T-helper 1 cell (primary cell): ENCODE measurements at places on chromosomes 16 and 17.

DNA sequence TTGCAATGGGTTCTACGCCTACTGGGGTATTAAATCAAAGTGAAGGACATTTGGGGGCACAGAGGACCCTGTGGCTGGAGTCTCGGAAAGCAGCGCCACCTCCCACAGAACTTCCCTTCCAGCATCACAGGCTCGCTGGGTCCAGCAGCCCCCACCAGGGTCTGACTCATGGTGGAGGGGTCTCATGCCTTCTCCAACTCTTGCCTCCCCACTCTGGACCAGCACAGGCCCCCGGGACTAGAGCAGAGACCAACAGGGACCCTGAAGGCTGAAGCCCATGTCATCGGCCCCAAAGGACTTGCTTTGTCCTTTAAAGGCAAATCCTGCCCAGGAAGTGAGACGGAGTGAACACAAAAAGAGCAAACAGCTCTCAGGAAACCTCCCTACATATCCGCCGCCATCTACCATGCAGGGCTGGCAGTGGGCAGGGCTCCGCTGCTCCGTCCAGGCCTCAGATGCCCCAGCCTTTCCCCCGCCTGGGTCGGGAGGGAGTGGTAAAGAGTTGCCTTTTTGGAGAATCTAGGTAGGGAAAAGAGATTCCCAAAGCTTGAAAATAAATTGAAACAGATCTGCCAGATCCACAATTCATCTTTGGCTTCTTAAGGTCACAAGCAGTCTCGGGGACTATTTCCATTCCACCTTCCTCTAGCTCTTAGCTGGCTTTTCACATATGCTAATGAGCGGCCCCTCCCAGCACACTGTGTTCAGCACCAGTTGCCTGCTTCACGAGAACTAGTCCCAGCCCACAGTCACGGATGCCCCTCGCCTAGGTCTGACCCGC lies 2.1 kb upstream of the GPRC5C start:
- no peak for DNase-seq

- no peak for DNase-seq
These were observed 11.3 kb downstream of the RIPOR1 start for GRCh38 chr16:67539691-67540635.

- DNase-seq, result no peak
These were observed 16.2 kb upstream of the BMERB1 start for GRCh38 chr16:15418206-15418605.

GRCh38 chr17:43839670-43840108 lies 6.7 kb upstream of the MPP3 start:
- DNase-seq, result no peak

DNA sequence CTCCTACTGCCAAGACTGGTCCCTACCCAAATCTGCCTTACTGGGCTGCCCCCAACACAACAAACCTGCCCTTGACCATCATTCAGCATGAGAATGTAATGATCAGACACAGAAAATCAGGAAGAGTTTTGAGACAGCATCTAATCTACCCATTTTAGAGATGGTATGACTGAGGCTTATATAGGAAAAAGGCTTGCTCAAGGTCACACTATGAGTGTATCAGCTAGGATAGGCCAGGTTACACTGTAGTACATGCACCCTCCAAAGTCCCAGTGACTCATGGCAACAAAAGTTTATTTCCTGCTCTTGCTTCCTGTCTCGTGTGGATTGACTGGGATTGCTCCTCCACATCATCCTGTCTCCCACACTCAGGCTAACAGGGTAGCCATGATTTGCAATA lies 27.9 kb downstream of the NLRC5 start:
- DNase-seq, result no peak

- no peak for DNase-seq
These were observed 1.4 kb downstream of the STXBP4 start for GRCh38 chr17:54969658-54970572.

DNA sequence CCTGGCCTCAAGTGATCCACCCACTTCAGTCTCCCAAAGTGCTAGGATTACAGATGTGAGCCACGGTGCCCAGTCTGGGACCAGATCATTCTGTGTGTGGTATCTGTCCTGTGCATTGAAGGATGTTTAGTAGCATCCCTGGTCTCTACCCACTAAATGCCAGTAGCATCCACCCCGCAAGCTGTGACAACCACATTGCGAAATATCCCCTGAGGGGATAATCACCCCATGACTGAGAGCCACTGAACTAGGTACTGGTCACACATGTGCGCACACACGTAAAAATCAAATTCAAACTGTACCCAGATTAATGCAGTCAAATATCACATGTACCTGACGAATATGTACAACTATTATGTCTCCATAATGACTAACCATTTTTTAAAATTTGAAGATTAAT lies 35.8 kb downstream of the TEKT5 start:
- DNase-seq, result no peak

GRCh38 chr17:81517009-81517338 lies 4.4 kb upstream of the ACTG1 start:
- DNase-seq, result no peak

GRCh38 chr17:79079421-79080200 lies 5.0 kb downstream of the ENGASE start:
- no peak for DNase-seq

DNA sequence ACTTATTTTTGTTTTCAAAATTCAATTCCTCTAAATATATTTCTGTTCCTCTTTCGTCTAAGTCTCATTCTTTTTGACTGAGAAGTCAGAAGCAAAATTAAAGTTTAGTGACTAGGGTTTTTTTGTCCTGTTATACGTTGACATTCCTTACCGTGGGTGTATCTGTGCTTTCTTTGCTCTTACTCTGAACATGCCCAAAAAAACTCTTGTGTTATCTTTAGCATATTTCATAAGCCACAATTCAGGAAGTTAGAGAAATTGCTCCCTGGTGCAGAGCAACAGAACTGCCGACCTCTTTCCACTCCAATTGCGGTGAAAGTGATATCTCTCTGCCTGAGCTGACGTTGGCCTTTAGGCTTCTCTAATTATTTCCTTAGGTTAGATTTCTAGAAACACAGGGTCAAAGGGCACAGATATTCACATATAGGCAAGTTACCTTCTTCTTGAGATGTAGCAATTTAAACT lies 65.7 kb downstream of the CENPV start:
- DNase-seq, result no peak

DNA sequence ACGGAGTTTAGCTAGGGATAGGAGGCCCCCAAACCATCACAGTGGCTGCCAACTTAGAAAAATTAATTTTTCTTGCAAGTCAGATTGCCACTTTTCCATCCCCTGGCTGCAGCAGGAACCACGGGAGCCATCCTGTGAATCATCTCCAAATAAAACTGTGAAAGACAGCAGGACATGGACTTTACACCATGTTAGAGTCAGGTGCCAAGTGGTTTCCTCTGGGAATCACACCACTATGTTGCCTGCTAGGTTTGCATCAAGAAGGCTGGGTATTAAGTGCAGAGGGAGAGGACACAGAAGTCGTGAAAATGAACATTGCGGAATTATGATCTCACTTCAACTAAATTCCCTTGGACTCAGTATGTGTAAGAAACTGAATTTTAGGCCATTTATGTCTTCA lies 471.3 kb upstream of the GOT2 start:
- DNase-seq, result no peak

DNA sequence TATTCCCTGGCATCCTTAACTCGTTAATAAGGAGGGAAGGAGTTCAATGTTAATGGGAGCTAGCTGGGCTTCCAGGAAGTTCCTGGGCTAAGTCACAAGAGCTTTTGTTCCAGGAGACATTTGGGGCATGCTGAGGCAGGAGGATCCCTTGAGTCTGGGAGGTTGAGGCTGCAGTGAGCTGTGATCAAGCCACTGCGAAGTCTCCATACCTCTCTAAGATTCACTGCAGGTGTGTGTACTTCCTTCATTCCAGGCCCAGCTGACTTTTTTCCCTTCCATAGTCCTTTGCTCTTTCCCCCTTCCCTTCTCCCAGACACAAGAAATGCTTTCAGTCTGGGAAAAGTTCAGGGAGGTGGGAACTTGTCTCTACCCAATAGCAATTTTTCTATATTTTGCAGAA lies 489.8 kb downstream of the NPIPA7 start:
- no peak for DNase-seq

DNA sequence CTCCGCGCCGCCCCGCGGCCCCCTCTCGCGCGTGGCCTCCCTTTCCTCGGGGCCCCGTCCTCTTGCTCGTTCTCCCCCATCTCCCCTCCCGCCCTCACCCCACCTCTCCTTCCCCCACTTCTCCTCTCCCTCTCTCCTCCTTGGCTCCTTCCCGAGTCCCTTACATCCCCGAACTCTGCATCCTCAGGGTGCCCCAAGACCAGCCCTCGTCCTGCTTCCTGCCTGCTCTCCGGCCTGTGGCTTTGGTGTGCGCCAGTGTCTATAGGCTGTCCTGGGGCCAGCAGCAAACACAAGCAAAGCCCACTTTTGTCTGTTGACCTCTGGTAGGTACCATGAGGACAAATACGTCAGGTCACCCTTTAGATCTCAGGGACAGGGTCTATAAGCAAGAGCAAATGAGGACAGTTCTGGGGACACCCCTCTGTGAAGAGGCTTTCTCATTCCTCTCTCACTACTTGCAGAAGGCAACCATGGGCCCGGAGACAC lies 284 bp upstream of the COPZ2 start:
- DNase-seq, result no peak

GRCh38 chr16:5382484-5382883 lies 284.9 kb upstream of the EEF2KMT start:
- no peak for DNase-seq

DNA sequence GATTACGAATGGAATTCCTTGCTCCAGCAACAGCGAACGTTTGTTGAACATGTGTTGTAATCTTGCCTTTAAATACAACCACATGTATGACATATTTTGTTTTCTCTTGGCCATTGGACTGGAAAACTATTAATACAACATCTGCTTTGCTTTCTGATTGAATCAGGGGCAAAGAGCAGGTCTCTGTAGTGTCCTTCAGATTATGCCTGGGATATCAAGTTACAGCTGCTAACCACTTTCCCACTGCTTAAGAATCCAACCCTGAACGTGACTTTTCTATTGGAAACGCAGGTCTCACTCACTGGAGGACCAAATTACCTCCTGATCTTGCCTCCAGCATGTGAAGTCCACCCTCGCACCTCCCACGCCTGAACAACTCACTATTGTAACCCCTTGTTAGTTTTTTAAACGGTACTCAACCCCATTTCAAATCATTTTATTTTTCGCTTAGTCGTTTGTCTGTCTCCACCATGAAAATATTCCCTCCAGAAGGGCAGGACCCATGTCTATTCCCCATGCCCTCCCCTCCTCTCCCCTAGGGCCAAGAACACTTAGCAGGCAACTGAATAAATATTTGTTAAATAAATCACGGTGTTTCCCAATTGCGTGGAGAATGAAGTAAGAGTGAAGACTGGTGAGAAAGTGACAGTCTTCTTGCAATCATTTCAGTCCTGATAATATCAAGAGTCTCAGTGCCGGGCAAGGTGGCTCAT lies 57.4 kb upstream of the MRTFB start:
- DNase-seq, result no peak

GRCh38 chr17:47316311-47316710 lies 7.4 kb upstream of the EFCAB13 start:
- DNase-seq, result no peak

- DNase-seq, result no peak
These were observed 707.4 kb downstream of the MAF start for GRCh38 chr16:78892951-78893733.

GRCh38 chr17:56810343-56810742 lies 23.4 kb downstream of the C17orf67 start:
- no peak for DNase-seq

GRCh38 chr16:73172973-73173709 lies 125.2 kb upstream of the ZFHX3 start:
- DNase-seq, result no peak

DNA sequence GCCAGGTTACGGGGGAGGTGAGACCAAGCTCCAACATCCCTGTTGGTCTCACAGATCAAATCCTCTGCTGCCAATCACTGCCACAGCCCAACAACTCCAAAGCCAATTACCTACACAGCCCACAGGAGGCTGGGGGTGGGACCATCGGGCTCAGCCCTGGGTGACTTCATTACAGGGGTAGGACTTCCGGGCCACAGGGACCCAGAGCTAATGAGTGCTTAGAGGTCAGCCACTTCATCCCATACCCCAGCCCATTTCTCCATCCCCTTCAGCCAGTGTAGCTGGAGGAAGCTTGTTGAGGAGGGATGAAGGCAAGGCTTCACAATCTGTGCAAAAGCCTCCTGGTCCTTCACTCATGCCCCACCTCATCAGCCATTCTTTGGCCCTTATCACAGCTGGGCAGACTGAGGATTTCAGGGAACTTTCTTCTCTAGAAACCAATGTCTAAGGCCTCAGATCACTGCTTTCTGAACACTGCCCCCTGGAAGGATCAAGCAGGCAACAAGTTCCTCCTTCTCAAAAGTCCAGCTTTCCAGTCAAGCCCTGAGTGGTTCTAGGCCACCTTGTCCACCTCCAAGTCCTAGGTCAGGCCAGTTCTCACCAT lies 5.8 kb downstream of the FOXN1 start:
- no peak for DNase-seq

GRCh38 chr16:1470481-1471251 lies 4.2 kb downstream of the CLCN7 start:
- DNase-seq, result no peak

GRCh38 chr17:74818291-74818938 lies 41.3 kb downstream of the GRIN2C start:
- no peak for DNase-seq

DNA sequence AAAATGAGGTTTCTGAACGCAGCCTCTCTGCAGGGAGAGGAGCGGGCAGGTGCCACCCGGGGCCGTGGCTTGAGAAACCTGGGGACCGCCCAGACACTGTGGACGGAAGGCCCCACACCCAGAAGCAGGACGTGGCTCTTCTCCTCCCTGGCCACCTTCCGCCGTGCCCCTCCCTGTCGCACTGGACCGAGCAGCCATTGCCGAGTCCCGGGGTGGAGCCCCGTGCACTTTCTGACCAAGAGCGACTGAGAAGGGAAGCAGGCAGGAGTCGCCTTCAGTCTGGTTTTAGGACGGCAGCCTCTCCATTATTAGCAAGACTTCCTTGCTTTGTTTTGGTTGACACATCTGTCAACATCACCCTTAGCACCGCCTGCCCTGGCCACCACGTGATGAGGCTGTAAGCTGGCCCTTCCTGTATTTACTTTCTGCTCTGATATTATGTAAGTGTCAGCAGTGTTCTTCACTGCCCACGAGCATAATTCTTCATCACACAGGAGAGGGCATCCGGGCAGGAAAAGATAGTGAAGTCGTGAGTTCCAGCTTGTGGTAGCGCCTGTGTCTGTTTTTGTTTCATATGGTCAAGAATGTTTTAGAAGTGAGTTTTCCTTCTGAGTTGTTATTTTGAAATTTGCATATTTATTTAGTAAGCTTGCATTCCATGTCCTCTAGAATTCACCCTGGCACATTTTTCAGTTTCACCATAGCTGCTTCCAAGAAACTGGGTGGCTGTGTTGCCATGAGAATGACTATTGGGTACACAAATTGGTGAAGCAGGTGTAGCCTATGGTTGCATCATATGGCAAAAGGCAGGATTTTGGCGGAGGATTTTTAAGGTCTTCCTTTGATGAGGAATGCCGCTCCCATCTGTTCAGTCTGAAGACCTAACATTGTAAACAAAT lies 1.0 kb downstream of the HERPUD1 start:
- peak; percentile 63 for DNase-seq

GRCh38 chr17:71273441-71273840 lies 847.4 kb upstream of the SOX9 start:
- no peak for DNase-seq
